D341Med (cell line): ENCODE measurements at places on chromosomes 7 and 10.

- no peak for DNase-seq
These were observed 22.2 kb downstream of the TYW1B start for GRCh38 chr7:72805526-72806494.

GRCh38 chr10:74752371-74753040 is 73.9 kb upstream of the KAT6B start:
- no peak for DNase-seq

DNA sequence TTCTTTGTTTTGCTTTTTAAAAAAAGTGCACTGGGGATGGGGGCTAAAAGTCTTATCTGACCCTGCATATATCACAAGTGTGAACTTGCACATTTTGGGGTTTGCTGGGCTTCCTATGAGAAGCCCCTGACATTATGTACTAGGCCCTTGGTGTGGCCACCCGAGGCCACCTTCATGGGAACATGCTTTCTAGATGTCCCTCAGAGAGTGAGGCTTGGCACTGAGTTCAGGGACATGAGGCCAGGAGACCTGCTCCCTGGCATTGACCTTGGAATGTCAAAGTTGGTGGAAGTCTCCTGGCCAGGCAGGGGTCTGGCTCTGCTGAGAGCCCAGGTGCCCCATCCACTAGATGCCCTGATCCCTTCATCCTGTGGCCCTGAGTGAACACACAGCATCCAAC is 536.2 kb downstream of the TCERG1L start:
- no peak for DNase-seq

GRCh38 chr10:36899652-36900051 is 225.7 kb upstream of the ANKRD30A start:
- DNase-seq = no peak

- DNase-seq = no peak
These were observed 71.6 kb upstream of the CTBP2 start for GRCh38 chr10:125231813-125232475.

- no peak for DNase-seq
These were observed 880.6 kb downstream of the LRMDA start for GRCh38 chr10:76311752-76312636.

GRCh38 chr10:44143556-44143955 is 241.3 kb downstream of the CXCL12 start:
- DNase-seq = no peak

DNA sequence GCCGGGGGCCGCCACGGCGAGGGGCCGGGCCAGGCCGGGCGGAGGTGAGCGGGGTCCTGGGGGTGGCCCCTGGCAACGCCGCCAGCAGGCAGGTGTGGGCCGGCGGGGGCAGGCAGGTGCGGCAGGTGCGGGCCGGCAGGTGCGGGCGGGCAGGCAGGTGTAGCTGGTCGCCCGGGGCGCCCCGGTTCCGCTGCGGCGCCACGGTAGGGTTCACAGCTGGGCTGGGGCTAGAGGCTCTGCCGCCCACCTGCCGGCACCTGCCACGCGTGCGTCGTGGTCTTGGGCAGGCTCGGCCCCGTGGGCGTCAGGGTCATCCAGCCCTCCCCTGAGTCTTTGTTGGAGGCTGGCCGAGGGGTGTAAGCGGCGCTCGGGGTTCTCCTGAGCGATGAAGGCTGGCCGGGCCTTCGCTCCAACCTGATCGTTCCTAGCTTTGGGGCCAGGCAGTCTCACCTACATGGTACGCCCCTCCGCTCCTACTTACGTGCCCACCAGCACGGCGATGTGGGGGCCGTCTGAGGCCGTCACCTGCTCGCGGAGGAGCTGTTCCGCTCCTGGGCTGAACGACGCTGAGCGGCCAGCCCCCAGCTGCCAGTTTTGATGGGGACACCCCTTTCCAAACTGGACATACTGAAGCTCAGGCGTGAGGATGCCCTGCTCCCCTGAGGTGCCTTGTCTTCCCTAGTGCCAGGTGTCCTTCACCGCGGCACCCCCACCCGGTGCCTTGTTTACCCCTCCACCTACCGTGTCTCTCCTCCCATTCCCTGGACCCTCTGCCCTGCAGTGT is 493 bp downstream of the ZMIZ2 start:
- DNase-seq = no peak

GRCh38 chr10:95628786-95629185 is 27.7 kb downstream of the ALDH18A1 start:
- no peak for DNase-seq
